ENCODE measurements at places on chromosomes 3 and 15.

DNA sequence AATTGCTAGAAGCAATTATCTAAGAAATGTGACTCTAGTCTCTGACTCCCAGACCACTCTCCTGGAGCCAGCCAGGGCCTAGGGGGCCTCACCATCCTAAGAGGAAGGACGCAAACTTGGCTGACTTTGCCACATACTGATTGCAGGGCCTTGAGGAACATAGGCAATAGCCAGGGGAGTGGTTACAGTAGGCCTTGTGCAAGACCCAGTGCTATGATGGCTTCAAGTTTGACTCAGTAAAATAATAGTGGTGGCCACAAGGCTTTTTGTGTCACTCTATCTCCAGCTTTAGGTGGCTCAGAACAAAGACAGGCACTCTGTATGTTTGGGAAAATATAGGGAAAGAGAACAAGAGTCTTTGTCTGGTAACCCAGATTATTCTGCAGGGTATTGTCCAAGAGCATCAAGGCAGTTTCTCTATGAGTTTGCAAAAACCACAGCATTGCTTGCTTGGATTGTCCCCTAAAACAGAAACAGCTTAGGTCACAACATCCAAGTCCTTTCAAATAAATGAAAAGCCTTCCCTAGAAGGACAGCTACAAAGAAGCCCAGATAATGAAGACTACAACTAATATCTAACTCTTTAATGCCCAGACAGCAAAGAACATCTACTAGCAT is 631.5 kb downstream of the PYDC2 start:
- DNase-seq = no peak

DNA sequence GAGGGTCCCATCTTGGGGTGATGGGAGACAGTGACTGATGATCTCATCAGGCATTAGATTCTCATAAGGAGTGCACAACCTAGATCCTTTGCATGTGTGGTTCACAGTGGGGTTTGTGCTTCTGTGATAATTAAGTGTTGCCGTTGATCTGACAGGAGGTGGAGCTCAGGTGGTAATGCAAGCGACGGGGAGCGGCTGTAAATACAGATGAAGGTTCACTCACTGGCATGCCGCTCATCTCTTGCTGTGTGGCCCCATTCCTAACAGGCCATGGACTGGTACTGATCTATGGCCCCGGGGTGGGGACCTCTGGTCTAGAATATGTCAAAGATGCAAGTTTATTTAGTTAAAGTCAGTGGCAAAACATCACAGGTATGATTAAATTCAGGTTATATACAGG is 8.7 kb downstream of the MEF2A start:
- no peak for DNase-seq

GRCh38 chr3:113532698-113533533 is 561 bp downstream of the SIDT1 start:
- no peak for DNase-seq

- no peak for DNase-seq
Observed at GRCh38 chr3:194574639-194575483, 58.4 kb downstream of the TMEM44 start.

GRCh38 chr3:101509811-101510210 is 3.2 kb downstream of the SENP7 start:
- DNase-seq = no peak

GRCh38 chr15:66603301-66604179 is 37.7 kb upstream of the LCTL start:
- no peak for DNase-seq

GRCh38 chr3:48656061-48656840 is 6.4 kb downstream of the CELSR3 start:
- no peak for DNase-seq

- DNase-seq = no peak
Observed at GRCh38 chr3:12273045-12273695, 15.7 kb upstream of the PPARG start.

- DNase-seq = no peak
Observed at GRCh38 chr3:57757642-57758297, 1.7 kb downstream of the SLMAP start.

- DNase-seq = no peak
Observed at GRCh38 chr3:52393959-52394670, 50.8 kb downstream of the SEMA3G start.

- no peak for DNase-seq
Observed at GRCh38 chr15:24696201-24696600, 20.6 kb downstream of the NPAP1 start.

DNA sequence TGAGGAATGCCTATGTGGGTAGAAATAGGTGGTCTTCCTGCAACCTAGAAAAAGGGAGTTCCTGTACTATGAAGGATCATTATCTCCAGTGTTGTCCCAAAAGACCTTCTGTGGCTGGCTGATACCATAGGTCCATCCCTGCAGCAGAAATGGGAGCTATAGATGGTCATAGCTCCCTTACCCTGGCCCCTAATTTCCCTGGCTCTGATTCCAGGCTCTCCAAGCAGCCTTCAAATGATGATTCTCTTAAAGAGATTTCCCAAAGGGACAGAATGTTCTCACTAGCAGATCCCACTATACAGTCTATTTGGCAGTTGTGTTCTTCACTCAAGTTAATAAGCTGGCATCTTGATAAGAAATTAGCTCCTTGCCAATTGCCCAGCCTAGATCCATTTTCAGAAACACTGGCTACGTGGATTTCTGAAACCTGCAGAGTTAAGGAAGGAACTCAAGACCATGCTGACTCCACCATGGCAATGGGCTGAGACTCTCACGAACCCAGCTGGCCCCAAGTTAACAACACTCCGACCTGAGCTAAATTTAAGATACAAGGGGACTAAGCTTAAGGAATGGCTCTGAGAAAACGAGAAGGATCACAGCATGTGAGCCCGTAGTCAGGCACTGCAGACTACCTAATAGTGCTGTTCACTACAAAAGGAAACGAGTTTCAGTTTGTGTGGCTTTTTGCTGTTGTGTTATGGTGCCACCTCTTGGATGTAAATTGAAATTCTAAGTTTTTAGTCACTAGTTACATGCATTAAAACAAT is 11.4 kb downstream of the C15orf40 start:
- peak; percentile 20 for DNase-seq

- DNase-seq = no peak
Observed at GRCh38 chr3:13401149-13401548, 19.0 kb downstream of the NUP210 start.

- DNase-seq = no peak
Observed at GRCh38 chr3:59056706-59057105, 6.9 kb upstream of the CFAP20DC start.

DNA sequence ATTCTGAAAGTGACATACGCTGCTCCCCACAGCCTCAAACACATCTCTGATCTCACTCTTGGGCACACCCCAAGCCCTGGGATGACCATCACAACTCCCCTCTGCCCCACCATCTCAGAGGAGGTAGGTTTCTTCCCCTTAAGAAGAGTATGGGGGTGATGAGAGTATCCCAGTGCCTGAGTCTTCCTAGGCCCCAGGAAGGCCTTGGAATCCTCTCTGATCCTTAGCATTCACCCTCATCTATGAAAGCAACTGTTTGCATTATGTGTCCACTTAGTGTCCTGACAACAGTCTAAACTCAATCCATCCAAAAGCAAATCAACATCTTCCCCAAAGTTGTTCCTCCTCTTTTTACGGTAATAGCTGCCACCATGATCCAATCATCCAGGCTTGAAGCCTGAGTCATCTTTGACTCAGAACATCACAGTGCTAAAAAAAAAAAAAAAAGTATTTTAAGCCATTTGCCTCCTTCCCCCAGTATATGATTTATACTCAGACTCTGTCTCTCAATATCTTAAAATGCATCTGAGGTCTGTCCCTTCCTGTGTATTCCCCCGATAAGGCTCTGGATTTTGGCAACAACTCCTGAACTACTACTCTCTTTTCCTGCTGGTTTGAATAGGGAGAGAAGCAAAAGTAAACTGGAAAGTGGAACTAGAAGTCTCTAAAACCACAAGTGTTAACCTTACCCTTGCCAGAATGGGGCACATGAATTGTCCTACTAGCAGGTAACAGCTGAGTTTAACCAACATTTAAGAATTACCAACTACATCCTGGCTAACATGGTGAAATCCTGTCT is 22.5 kb downstream of the POPDC2 start:
- DNase-seq = peak; percentile 76

Measured in skeletal muscle cell (primary cell).